ENCODE measurements at places on chromosomes 6 and 20.

GRCh38 chr6:30820193-30820592 is 64.1 kb upstream of the DDR1 start:
- peak; percentile 93 for DNase-seq

GRCh38 chr6:41451039-41451438 is 95.1 kb upstream of the FOXP4 start:
- DNase-seq, result no peak

GRCh38 chr6:52839124-52840055 is 1.2 kb downstream of the GSTA5 start:
- DNase-seq, result peak; percentile 66

- peak; percentile 11 for DNase-seq
Measured at GRCh38 chr6:7496266-7496875, 45.1 kb upstream of the DSP start.

Data from renal cortical epithelial cell (primary cell).